ENCODE measurements at places on chromosomes 7 and 10.

GRCh38 chr10:120162471-120162870 lies 269.9 kb downstream of the SEC23IP start:
- DNase-seq, result no peak

GRCh38 chr7:17994079-17994850 lies 33.4 kb downstream of the PRPS1L1 start:
- DNase-seq, result no peak

- DNase-seq, result no peak
These were observed 49.4 kb upstream of the OCM start for GRCh38 chr7:5831196-5831595.

GRCh38 chr10:34183016-34183796 lies 631.9 kb downstream of the PARD3 start:
- DNase-seq, result no peak

GRCh38 chr7:87505557-87506245 lies 30.2 kb upstream of the ABCB4 start:
- no peak for DNase-seq

DNA sequence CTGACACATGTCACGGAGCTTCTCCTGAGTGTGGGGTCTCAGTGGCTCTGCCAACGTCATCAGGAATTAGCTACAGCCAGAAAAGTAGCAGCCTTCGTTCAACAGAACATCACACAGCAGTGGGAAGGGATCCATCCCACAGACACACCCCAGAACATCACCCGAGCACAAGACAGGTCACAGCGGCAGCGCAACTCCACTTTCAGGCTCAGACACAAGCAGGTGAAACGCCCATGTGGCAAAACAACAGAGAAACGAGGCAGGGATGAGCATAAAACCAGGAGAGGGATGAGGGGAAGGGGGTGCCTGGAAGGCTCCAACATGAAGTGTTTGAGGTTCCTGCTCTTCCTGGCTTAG lies 44.8 kb downstream of the CAMK2B start:
- DNase-seq, result no peak

- no peak for DNase-seq
These were observed 55.2 kb downstream of the CTBP2 start for GRCh38 chr10:125105155-125105554.

- no peak for DNase-seq
These were observed 84.3 kb downstream of the GLRX3 start for GRCh38 chr10:130220251-130221185.

DNA sequence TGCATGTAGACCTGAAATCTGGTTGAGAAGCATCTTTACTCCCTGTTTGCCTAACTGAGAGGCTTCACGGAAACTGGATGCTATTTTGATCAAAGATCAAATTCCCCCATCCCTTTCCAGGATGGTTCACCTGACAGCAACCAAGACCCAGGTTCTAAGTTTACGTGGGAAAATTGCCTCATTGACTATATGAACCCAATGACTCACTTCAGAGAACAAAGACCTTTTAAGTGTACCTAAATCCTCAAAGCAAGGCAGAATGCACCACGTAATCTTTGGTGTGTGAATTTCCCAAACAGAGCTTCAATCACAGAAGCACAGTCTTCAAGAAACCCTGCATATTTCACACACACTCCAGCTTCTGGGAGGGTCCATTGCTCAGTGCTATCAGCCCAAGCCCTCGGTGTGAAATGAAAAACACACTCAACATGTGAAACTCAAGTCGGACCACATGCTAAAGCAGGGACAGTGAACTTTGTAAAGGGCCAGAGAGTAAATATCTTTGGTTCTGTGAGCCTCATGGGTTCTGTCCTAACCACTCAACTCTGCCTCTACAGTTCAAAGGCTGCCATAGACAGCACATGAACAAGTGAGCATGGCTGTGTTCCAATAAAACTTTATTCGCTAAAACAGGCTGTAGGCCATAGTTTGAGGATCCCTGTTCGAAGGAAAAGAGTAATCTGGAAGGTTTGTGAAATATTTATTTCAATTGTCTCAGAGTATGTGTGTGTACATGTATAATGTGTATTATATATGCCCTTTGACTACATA lies 275.6 kb upstream of the FOXK1 start:
- DNase-seq, result no peak

- DNase-seq, result no peak
These were observed 6.2 kb upstream of the SPOCK2 start for GRCh38 chr10:72094574-72094973.

DNA sequence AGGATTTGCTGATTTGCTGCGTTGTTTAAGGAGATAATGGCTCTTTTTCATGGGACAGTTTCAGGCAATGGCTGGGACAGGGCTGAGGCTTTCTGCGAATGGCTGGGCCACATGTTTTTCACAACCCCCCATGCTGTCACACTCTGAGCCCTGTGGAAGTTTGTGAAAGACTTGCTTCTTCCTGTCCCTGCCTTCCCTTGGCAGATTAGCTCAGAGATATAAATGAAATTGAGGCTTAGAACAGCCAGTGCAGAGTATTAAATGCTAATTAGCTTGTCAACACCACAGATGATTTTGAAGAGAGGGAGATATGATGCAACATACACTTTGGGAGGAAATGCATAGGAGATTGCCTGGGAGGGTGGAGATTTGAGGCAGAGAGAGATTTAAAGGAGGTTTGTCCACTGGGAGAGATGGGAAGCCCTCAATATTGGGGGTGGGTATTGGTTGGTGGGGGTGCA lies 232.0 kb downstream of the SH2D4B start:
- peak; percentile 9 for DNase-seq

DNA sequence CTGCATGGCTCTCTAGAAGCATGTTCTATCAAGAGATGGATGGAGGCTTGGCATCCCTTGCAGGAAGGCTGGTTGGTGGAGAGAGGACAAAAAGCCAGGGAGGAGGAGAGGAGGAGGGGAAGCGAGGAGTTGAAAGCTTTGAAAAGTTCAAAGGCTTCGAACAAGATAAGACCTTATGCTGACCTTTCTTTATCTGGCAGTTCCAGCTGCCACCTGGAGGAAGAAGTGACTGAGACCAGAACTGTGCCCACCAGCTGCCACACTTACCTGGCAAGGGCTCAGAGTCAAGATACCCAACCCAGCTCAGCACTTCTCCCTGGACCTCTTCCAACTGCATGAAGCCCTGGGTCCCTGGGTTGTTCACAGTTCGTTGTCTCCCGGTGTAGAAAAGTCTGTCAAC lies 14.8 kb downstream of the CCL24 start:
- DNase-seq, result no peak

DNA sequence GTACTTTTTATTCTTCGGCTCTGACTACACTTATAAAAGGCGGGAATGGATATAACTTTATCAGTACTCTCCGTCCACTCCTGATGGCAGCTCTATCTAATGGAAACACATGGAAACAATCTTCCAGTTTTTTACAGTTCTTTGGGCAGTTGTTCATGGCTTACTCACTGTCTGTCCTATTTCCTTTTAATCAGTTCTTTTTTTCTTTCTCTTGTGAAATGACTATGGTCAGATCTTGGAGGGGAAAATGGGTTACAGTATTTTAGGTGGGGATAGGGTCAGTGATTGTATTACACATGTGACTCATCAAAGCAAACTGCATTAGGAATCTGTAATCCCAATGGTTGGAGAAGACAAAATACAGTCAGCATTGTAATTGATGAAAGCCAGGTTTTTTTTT lies 112.4 kb downstream of the BICC1 start:
- no peak for DNase-seq

DNA sequence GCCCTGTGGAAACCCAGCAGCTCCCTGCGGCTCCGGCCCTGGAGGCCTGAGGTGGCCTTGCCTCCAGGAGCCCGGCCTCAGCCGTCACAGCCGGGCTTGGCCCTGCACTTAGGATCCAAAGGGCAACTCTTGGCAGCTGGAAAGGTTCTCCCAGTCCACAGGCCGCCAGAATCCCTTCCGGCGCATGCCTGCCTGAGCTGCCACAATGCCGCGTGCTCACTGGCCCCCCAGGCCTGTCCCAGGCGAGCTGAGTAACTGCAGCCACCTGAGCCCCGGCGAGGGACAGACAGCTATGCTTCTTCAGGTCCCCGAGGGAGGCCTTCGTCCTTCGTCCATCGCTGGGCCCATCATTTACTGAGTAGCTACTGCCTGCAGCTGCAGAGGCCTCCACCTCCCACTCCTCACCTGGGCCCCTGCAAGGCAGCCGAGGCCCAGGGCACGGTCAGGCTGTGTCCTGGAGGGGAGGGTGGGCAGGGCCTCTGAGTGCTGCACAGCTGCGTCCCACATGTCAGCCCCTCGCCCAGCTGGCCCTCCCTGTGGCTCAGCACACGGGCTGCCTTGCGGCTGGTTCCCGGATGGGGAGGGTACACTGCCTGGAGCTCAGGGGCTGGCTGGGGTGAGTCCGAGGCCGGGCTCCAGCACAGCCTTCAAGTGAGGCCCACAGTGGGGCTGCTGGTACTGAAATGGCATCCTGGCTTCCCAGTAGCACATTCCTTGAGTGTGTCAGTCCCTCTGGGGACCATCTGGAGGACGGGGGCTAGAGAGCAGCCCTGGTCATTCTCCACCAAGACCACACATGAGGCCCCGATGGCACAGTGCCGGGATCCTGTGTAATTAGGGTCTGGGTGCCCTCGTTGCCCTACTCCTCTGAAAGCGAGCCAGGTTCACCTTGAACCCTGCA lies 172.5 kb downstream of the ELFN1 start:
- DNase-seq, result no peak

DNA sequence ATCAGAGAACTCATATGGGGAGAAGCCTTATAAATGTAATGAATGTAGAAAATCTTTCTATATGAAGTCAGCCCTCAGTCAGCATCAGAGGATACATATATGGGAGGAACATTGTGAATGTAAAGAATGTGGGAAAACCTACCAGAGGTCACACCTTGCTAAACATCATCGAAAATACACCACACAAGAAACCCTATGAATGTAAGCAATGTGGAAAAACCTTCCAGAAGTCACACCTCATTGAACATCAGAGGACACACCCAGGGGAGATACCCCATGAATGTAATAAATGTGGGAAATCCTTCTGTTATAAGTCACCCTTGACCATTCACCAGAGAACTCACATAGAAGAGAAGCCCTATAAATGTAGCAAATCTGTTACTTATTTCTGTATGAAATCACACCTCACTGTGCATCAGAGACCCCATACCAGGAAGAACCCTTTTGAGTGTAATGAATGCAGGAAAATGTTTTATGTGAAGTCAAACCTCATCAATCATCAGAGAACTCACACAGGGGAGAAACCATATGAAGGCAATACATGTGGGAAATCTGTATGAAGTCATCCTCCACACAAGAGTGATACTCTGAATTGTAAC lies 30.8 kb downstream of the ZNF12 start:
- DNase-seq, result no peak

- no peak for DNase-seq
These were observed 16.9 kb downstream of the MEOX2 start for GRCh38 chr7:15669443-15670090.

- no peak for DNase-seq
These were observed 297.2 kb upstream of the ZNF32 start for GRCh38 chr10:43945908-43946307.

- DNase-seq, result no peak
These were observed 4.9 kb downstream of the GATA3 start for GRCh38 chr10:8059191-8059936.

DNA sequence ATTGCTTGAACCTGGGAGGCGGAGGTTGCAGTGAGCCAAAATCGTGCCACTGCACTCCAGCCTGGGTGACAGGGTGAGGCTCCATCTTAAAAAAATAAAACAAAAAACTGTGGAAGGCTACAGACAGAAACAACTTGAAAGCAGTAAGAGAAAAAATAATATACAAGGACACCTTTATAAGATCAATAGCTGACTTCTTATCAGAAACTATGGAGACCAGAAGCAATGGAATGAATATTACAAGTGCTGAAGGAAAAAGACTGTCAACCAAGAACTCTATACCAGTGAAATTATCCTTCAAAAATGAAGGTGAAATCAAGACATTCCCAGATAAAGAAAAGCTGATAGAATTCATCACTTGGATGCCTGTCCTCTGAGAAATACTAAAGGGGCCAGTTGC lies 49.0 kb downstream of the RBAK start:
- no peak for DNase-seq

DNA sequence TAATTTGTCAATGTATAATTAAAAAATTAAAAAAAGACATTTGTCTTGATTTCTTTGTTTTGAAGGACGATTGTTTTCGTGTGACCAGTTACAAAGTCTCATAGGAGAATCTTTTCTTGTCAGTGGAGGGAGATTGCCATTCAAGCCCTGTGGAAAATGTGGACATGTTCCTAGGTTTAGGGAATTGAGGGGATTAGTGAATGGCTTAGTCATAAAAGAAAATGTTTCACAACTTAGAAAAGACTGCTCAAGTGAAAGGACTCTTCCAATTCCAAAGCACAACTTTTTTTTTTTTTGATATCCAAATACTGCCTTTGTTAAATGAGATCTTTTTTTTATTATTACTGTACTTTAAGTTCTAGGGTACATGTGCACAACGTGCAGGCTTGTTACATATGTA lies 140.7 kb upstream of the HABP2 start:
- no peak for DNase-seq

DNA sequence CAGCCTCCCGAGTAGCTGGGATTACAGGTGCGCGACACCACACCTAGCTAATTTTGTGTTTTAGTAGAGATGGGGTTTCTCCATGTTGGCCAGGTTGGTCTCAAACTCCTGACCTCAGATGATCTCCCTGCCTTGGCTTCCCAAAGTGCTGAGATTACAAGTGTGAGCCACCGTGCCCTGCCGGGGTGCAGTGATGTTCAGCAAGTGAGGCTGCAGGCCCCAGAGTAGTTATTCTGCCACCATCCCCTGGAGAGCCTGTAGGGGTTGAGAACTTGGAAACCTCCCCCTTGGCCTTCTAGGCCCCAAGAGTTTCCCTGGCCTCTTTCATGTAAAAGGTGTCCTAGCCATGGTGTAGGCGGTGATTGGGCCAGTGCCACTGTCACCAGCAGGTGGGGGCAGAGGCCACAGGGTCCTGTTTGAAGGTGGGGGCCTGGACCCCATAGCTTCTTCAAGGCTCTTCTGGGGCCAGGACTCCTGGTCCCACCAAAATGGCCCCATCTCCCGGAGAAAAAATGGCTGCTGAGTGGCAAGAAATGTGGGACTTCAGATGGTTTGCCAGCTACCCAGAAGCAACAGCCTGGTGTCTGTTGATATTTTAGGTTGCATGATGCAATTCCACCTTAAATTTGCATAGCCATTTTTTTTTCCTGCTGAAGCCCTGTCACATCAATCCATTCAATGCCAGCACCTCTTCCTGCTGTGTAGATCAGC lies 25.5 kb upstream of the INMT start:
- no peak for DNase-seq

GRCh38 chr7:70288781-70289456 lies 690.6 kb downstream of the AUTS2 start:
- DNase-seq, result no peak

GRCh38 chr10:92712016-92712889 lies 22.5 kb downstream of the HHEX start:
- DNase-seq, result peak; percentile 18

DNA sequence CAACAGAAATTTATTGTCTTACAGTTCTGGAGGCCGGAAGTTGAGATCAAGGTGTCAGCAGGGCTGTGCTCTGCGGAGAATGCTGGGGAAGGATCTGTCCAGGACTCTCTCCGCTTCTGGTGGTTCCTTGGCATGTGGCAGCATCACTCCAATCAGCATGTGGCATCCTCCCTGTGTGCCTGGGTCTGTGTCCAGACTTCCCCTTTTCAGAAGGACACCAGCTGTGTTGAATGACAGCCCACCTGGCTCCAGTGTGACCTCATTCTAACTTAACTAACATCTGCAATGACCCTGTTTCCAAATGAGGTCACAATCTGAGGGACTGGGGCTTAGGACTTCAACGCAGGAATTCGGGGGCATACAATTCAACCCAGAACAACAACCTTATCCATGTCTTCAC lies 141.9 kb downstream of the BMS1 start:
- DNase-seq, result no peak

GRCh38 chr7:158401826-158402225 lies 185.8 kb downstream of the PTPRN2 start:
- no peak for DNase-seq
